ENCODE measurements at places on chromosomes 1 and 21.

DNA sequence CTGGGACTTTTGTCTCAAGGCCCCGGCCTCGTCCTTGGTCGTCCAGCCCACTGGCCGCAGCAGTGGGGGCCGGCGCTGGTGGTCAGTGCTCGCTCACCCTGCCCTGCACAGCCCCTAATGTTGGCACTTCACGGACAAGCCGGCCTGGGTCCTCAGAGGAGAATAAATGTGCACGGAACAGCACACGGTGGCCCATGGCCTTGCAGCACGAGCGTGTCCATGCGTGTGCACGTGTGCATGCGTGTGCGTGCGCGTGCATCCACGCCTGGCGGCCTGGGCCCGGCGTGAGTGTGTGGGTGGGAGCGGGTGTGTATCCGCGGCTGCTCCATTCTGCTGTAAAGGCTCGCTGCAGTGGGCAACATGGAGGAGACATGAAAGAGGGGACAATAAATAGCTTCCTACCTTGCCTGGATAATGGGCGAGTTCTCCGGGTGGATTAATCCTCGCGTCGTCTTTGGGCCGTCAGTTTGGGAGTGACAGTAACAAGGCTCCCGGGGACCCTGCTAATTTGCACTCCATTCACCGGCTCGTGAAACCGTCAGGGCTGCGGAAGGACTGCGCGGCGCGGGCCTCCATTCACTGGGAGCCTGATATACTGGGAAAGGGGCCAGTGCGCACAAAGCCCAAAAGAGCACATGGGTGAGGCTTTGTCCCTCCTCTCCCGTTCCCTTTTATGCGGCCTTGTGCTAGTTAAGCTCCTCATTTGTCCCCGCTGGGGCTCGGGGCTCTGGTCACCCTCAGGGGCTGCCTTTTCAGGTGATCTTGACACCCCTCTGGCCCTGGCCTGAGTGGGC lies 142.8 kb downstream of the PRDM16 start:
- no peak for DNase-seq

DNA sequence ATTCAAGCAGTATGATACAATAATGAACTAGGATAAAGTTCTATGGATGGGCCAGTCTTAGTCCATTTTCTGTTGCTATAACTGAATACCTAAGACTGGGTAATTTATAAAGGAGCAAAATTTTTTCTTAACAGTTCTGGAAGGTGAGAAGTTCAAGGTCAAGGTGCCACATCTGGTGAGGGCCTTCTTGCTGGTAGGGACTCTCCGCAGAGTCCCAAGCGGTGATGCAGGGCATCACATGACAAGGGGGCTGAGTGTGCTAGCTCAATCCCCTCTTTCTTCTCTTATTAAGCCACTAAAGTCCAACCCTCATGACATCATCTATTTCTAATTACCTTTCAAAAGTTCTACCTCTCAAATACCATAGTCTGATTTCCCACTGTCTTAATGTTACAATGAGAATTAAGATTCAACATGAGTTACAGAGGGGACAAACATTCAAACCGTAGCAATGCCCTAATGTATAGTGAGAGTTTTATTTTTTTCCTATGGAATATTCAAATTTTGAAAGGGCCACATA lies 92.2 kb upstream of the QSOX1 start:
- DNase-seq, result no peak

DNA sequence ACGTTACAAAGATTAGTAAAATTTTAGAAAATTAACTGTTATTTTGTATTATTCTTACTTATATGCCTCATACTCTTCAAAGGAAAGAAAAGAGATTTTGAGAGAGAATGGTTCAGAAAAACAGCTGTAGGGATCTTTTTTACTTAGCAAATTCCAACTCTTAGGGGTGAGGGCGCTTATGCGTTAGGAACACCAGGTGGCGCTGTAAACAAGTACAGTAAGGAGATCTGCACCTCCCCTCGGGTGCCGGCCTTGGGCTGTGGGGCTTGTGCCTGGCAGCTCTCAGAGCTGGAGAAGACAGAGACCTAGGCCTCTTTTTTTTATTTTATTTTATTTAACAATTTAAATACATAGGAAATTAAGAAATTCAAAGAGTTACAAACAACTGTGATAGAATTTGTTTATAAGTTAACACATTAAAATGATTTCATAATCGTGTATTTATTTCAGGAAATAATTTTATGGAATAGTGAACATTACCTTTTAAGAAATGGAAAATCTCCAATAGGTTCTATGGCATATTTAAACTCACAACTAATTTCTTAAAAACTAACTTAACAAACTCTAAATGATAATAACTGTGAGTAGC lies 32.6 kb downstream of the UTP25 start:
- DNase-seq, result peak; percentile 86

- no peak for DNase-seq
Observed at GRCh38 chr1:180911640-180912191, 981 bp upstream of the KIAA1614 start.

- DNase-seq, result no peak
Observed at GRCh38 chr1:97827887-97828286, 92.9 kb downstream of the DPYD start.

DNA sequence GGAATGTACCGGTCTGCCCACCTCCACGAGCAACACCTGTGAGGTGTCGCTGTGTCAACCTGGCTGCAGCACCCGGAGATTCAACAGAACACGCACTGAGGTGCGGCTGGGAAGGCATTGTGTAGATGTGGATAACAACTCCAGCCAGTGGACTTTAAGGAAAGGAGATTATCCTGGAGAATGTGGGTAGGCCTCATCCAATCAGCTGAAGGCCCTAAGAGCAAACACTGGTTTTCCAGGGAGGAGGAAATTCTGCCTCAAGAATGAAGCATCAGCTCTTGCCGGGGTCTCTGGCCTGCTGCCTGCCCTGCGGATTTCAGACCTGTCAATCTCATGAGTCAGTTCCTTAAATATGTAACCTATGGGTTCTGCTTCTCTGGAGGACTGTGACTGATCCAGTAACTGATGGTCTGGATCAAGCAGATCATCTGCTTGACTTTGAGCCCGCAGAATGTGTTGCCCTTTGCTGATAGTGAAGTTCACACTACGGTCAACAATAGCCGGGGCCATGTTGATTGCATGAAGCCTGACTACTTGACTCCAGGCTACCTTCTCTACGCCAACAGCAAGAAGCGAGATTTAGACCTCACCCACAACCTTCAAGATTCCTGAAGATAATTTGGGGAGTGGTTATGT lies 15.9 kb upstream of the PRDM15 start:
- no peak for DNase-seq

DNA sequence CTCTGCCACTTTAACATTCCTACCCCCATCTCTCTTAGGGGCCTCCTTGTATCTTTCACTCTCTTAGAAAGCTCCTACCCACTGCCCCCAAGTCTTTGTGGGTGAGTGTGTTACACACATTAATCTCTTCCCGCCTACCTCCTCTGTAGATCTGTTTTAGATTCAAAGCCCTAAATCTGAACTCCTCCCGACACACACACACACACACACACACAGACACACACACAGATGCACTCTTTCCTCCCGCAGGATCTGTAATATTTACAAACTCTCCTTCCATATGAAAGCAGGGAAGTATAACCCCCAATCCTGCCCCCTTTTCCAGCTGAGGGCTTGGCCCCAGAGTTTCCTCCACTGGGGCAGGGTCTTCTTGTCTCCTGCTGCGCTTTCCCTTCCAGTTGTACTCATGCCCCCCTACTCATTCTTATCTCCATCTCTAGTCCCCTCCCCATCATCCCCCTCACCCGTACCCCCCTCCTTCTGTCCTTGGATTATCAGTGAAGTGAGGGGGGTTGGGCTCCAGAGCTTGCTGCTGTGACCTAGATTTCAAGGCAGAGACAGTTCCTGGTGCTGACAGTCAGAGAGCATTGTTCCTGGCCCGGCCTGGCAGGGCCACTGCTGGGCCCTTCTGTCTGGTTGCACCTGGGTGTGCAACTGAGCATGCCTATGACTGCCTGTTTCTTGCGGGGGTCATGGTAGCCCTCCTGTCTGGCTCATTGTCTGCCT lies 4.3 kb downstream of the PEA15 start:
- no peak for DNase-seq

GRCh38 chr1:98921817-98922216 lies 82.8 kb downstream of the PLPPR5 start:
- DNase-seq, result no peak

All from NCI-H2171 treated with DMSO at 0.1 percent for 48 hours (cell line).